ENCODE measurements at places on chromosomes 16 and 17.

- DNase-seq: no peak
Observed at GRCh38 chr17:38507921-38508569, 79.8 kb downstream of the ARHGAP23 start.

DNA sequence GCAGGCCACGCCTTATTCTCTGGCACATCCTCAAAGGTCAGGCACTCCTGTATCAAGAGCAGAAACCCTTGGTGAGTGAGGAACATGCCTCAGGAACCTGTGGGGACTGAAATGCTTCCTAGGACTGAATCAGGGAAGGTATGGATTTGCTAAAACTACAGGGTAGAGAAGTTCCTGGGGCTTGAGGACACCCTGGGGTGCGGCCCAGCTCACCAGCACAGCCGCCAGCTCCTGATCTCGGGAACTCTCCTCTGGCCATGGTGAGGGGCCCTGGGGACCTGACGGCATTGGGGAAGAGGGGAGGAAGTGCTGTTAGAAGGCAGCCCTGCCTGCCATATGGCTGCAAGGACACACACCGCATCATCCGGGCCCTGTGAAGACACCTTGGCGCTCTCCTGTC is 7.5 kb downstream of the ZSCAN10 start:
- DNase-seq: no peak

GRCh38 chr17:65389949-65390348 is 171.5 kb downstream of the AXIN2 start:
- DNase-seq: peak; percentile 54

DNA sequence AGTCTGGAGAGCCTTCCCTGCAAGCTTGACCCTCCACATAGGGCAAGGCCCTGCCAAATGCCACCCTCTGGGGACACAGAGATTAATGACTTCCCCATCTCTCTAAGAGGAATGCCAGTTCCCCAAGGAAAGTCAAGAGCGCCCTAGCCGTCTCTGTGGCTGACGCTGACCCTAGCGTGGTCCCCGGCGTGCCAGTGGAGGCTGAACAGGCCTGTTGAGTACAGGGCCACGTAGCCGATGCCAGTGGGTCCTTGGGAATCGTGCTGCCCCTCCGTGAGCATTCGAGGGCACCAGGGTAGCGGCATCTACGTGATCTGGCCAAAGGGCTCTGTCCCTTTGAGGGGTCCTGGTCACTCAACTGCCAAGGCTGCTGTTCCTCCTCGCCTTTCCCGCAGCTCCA is 17.2 kb downstream of the TMEM204 start:
- no peak for DNase-seq

GRCh38 chr17:7916385-7916682 is 245 bp upstream of the RNF227 start:
- no peak for DNase-seq

- DNase-seq: no peak
Observed at GRCh38 chr17:51214920-51215319, 44.9 kb downstream of the MBTD1 start.

DNA sequence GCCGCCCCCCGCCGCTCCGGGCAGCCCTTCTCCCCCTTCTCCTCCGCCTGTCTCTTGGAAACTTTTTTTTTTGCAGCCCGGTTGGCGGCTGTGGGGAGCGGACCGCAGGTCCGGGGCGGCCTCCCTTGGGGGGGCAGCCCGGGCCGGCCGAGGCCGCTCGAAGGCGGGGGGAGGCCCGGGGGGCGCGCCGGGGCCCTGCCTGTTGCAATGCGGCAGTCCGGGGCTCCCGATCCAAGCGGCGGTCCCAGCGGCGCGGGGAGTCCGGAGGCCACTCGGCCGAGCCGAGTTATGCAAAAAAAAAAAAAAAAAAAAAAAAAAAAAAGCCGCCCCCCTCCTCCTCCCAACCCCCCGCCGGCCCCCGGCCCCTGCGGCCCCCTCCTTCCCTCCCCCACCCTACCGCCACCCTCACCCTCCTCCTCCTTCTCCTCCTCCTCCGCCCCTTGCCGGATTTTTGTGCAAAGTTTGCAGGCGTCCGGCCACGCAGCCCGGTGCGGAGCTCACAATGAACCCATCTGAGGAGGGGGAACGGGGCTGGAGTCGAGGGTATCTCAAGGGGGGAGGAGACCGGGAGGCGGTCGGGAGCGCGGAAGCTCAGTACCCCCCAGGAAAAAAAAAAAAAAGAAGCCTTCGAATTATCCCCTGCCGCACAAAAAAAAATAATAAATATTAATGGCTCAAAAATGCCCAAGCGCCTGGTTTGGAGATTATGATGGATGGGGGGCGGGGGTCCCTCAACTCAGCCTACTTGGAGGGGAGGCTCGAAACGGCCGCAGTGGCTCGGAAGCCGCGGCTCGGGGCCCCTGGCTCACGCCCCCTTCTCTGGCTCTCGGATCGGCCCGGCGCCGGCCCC is at the start of gene ZNF423:
TSS of gene ZNF423 (minus strand) at position 291 of the 850 bp plus-strand sequence. CDS start 338 bp downstream, outside the sequence.
- no peak for DNase-seq
